Caco-2 (cell line): ENCODE measurements at places on chromosomes 2 and 18.

GRCh38 chr2:205720451-205720902 is 38.2 kb downstream of the NRP2 start:
- no peak for DNase-seq

- DNase-seq: no peak
Observed at GRCh38 chr2:118121101-118121500, 32.8 kb downstream of the INSIG2 start.

DNA sequence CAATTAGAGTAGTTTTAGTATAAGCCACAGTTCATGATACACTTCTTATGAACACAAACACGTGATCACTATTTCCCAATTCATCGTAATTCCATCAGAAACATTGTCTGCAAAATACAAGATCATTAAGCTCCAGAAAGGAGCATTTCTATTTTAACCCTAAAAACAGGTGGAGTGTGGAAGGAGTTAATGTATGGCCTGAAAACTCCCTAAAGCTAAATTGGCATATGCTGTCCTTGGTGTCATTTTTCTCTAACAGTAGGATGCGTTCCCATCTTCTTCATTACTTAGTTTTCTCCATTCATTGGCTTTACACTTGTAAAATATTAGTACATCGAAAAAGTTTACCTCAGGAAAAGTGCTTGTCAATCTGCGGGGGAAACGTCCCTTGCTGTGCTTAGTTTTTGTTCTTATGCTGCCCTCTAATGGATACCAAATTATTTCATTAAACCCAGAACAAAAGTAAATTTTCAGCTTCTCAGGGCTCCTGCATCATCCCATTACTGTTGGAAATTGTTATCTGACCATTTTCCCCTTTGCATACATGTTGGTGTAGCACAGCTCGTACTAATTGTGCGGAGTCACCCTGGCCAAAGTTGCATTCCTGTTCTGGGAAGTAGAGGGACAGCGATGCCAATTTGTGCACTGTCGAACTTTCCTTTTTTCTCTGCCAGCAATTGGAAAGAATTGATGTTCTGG is 153.4 kb downstream of the GPD2 start:
- DNase-seq: peak; percentile 33

- DNase-seq: no peak
Observed at GRCh38 chr2:231803501-231804138, 17.4 kb downstream of the COPS7B start.

DNA sequence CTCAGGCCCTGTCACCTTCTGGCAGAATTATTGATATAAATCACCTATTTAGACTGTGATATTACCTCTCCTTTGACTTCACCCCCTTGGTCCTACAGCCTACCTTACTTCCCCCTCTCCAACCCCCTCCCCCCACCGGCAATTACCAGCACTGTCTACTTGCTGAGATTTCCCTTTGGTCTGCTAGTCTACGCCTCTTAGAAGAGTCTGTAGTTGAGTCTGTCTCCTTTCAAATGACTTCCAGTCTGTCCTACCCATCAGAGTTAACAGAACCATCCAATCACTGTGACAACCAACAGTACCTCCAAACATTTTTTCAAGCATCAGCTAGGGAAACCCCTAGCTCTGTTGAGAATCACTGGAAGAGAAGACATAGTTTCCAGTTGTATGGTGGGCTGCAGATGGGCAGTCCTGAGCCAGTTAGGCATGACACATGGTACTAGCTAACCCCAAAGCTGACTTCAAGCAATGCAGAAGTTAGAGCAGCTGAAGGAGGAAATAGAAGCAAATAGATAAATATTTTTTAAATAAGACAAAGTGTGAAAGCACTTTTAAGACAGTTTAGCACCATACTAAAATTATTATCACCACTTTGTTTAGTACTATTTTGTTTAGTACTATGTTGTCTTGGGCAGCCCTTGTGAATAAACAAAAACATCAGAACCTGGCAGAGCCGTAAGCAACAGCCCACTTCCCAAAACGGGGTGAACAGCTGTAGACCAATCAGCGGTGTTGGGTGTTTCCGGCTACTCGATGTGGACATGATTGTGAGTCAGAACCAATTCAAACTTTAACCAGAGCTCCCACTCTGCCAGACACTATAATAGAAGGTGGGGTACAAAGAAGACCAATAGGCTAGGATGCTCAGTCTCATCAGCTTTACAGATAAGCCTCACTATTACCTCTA is 2.7 kb upstream of the ASNSD1 start:
- no peak for DNase-seq

DNA sequence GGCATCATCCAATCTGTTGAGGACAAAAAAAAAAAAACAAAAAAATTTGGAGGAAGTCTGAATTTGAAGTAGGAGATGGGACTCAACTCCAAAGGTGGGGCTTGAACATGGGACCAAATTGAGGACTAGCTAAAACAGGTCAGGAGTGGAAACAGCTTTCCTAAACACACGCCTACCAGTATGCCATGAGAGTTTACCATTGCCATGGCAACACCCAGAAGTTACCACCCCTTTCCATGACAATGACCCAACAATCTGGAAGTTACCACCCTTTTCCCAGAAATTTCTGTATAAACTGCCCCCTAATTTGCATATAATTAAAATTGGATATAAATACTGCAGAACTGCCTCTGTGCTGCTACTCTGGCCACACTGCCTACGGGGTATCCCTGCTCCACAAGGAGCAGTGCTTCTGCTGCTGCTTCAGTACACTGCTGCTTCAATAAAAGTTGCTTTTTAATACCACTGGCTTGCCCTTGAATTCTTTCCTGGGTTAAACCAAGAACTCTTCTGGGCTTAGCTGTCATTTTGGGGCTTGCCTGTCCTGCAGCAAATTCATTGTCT is 73.3 kb upstream of the FSIP2 start:
- no peak for DNase-seq

DNA sequence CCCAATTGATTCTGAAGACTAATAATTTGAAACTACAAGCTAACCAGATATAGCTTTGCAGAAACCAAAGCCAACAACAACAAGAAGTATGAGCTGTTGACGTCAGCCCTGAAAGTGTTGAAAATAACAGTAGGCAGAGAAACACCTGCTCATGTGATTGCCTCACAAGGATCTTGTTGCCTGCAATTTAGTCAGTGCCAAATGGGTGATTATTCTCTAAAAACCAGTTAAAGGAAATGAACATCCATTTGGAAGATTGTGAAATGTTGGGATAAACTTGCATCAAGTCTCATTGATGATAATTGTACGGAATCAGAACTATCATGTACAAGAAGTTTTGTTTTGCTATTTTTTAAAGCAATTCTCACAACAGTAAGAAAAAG is 2.8 kb downstream of the CYTIP start:
- no peak for DNase-seq

- DNase-seq: no peak
Observed at GRCh38 chr2:161857920-161858319, 216.1 kb downstream of the DPP4 start.

DNA sequence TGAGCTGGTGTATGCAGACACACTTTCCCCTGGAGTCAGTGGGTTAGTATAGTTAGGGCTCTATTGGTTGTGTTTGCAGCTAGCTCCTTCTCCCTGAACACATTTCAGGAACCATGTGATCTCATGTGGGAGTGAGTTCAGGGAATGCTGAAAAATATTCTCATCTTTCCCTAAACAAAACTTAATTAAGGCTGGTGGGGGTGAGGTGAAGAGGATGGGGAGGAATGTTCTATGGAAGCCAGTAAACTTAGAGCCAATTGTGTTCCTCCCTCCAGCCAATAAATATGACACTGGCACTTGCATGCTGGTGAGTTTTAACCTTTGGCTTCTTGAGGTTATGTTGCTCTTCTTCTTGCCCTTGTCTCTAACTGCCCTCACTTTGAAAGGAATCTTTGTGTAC is 952 bp downstream of the MGAT5 start:
- DNase-seq: no peak

GRCh38 chr2:99694331-99694730 is 204.5 kb upstream of the REV1 start:
- no peak for DNase-seq

DNA sequence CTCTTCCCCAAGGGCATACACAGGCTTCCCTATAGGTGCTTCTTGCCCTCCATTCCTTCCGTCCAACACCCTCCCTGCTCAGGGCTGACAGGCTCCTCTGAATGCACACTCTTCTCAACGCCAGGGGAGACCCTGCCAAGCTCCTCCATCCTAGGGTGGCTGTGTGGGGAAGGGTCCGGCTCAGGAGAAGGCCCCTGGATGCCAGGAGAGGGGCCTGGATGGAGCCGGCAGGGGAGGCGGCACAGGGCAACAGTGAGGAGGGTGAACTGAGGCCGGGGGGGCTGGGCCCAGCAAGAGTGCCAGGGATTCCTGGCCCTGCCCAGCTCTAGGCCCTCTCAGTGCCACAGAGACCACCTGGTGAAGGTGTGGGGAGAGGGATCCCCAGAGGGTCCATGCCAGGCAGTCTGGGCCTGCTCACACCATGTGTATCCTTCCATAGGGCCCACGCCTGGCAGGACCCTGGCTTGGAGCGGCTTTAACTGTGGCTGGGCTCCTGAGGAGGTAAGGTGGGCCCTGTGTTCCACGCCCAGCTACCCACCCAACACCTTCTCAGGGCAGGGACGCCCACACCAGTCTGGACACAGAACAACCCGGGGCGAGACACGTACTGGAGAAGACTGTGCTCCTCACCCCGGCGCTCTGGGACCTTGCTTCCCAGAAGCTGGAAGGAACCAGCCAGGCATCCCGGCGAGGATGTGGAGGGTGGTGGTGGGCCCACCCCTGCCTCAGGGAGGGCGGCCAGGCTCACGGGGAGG is 26.6 kb downstream of the HS6ST1 start:
- DNase-seq: no peak

GRCh38 chr2:43846140-43846793 is 7.5 kb downstream of the ABCG8 start:
- no peak for DNase-seq

DNA sequence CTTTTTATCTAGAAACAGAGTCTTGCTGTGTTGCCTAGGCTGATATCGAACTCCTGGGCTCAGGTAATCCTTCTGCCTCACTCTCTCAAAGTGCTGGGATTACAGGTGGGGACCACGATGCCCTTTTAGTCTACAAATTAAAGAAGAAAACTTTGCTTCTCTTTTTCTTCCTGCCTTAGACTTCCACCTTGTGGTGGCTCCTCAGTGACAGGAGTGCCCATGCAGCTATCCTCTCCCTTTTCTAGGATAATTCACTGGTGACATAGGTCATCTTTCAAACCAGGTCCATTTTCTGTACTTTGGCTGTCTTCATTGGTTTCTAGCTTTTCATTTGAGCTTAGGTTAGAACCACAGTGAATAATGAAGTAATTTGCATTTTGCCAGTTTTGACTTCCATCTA is 13.6 kb downstream of the DCAF17 start:
- peak; percentile 8 for DNase-seq

GRCh38 chr2:96254571-96254970 is 11.2 kb downstream of the TMEM127 start:
- DNase-seq: no peak

- peak; percentile 86 for DNase-seq
Observed at GRCh38 chr2:217789003-217789735, 213.6 kb downstream of the TNS1 start.

DNA sequence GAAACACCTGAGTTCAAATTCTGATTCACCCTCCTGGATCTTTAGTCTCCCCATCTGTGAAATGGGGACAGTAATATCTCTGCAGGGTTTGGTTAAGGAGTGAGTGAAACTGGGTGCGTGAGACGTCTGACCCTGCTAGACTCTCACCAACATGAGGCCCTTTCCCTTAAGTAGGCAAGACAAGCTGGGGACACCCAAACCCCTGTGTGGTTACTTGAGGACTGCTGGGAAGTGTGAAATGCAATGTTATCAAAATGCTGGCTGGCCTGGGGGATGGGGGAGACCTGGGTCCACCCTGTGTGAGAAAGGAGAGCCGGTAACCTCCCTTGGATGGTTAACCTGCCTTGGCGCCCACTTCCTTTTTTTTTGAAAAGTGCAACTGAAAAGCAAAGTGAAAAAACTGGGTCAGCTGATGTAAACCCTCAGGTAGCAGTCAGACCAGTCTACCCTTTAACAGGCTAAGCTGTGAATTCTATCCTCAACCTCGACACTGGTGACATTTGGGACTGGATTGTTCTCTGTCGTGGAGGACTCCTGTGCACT is 82.3 kb downstream of the INPP5D start:
- DNase-seq: no peak

- DNase-seq: no peak
Observed at GRCh38 chr2:163757814-163758213, 22.0 kb upstream of the FIGN start.

DNA sequence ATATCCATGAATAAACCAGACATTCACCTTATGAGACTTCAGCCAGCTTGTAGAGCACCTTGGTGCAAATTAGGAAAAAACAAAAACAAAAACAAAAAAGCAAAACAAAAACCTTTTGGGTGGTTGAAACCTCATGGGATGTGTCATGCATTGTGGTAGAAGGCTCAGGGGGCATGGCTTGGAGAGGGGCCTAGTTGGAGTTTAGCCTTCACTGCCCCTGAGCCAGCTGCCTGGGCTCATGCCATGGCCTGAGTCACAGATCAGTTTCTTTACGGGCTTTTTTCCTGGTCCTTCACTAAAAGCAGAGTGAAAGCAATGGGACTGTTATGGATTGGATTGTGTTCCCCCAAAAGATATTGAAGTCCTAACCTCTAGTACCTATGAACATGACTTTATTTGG is 22.0 kb upstream of the DAPL1 start:
- DNase-seq: no peak

GRCh38 chr18:40855661-40856060 is 1099.4 kb upstream of the PIK3C3 start:
- DNase-seq: no peak

GRCh38 chr2:237134321-237135230 is 48.9 kb downstream of the COPS8 start:
- no peak for DNase-seq

DNA sequence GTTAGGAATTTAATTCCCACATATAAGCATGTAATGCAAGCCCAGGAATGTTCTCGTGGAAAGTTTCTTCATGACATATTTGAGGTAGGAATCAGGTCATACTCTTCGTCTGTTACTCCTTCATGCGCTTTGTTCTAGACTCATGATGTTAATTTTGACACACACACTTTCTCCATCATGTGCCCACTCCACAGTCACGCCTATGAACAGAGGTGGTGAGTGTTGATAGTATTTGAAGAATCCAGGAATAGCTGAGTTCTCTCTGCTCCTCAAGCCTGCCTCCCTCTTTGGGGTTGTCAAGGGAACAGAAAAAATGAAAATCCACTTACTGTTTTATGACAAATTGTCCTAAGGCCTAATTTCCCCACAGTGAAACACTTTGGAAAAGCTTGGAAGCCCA is 117.3 kb upstream of the SERPINE2 start:
- no peak for DNase-seq
